C1 segment of cervical spinal cord (tissue), 14 donors: ENCODE measurements at places on chromosomes 4 and X.

- DNase-seq = peak; percentile 10
These were observed 626 bp downstream of the JADE3 start for GRCh38 chrX:46912603-46913491.

- no peak for DNase-seq
These were observed 97.3 kb upstream of the DDX3X start for GRCh38 chrX:41236629-41237028.

DNA sequence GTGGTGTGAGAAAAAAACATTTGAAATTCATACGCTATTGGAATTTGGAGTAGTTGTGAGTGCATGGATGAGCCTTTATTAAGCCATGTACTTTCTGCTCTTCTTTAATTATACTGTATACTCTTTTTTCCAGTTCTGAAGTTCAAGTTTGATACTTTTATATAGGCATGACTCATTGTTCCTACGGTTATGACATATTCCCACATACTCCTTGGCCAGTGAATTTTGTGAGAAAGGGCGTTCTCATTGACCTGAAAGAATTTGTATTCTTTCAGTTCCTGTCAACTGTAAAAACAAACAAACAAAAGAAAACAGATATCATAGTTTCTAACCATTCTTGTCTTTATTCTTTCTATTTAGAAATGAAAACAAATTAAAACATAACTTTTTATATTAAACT is 407.3 kb downstream of the MAPK10 start:
- no peak for DNase-seq

- no peak for DNase-seq
These were observed 143.8 kb downstream of the ANAPC10 start for GRCh38 chr4:144954230-144954629.

DNA sequence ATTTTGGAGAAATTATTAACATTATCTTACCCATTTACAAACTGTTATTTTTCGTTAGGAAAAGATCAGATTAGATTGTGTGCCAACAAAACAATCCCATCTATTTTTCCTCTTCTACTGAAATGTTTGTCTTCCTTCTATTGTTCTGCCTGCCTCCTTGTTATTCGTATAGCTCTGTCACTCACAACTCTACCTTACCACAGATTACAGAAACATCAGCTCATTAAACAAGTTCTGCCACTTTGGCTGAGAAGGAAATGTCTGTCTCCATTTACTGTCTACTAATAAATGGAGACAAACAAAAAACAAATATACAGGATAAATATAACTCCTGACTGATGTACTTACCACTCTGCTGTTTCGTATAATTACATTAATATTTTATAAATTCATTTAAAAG is 211.4 kb downstream of the ENOX2 start:
- DNase-seq = no peak

GRCh38 chr4:135485371-135485770 is 1283.8 kb upstream of the PABPC4L start:
- DNase-seq = no peak

GRCh38 chr4:84258905-84259830 is 239.9 kb downstream of the NKX6-1 start:
- no peak for DNase-seq

DNA sequence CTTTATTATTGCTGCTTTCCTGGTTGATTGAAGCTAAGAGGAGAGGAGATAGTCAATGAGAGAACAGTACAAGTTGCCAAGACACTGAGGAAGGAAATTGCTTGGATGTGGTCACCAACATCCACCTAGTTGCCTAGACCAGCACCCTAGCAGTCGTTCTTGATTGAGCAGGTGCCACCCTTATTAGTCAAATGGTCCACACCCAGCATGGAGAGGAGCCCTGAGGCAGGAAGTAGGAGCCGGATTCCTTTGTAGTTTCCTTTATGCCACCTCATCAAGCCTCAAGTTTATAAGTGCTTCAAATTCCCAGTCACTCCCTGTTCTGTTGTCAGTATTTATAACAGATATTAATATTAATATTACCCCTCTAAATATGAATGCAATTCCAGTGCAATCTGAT is 19.1 kb downstream of the PAGE2 start:
- DNase-seq = no peak

GRCh38 chrX:46180258-46180687 is 364.9 kb downstream of the ZNF674 start:
- DNase-seq = no peak

GRCh38 chr4:71065991-71066510 is 72.6 kb downstream of the DCK start:
- no peak for DNase-seq

DNA sequence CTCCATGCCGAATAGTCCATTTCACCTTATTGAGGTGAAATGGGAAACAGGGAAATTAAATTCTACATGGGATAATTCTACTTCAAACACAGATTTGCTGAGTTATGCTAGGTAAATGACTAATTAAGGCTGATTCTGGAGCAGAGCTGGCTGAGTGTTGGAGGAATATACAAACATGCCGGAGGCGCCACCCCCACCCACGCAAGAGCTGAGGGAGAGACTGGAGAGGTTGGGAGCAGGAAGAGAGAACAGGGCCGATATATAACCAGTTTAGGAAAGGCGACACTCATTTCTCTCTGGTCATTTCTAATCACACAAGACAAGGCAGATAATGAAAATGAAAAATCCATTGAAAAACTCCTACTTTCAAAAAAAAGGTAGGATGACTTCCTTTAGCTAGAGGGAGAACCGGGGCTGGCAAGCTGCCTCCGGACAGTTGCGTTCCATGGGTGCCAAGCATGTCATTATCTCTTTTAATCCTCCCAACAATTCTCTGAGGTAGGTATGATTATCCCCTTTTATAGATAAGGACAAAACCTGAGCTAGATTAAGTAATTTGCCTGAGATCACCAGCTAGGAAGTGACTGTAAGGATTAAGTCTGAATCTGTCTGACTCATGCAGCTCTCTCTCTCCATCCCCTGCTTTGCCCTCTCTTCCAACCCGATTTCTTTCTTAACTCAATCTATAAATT is 27.6 kb upstream of the CFAP299 start:
- no peak for DNase-seq

DNA sequence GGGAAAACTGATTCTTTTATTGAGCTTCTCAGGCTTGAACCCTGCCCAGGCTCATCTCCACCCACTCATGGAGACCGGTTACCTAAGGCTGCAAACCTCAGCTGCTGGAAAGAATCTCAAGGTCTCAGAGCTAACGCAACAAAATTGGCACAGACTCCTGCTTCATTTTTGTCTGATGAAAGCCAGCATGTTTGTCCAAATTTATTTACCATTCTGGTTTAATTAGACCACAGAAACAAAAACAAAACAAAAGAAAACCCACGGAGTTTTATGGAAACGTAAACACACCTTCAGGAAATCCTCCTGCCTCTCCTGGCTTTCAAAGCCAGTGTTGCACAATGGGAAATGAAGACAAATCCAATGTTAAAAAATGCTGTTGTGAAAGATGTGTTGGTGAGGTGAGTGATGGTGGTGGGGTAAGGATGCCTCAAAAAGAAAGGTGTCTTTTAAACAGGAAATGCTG is 56.4 kb upstream of the PDLIM3 start:
- DNase-seq = no peak

DNA sequence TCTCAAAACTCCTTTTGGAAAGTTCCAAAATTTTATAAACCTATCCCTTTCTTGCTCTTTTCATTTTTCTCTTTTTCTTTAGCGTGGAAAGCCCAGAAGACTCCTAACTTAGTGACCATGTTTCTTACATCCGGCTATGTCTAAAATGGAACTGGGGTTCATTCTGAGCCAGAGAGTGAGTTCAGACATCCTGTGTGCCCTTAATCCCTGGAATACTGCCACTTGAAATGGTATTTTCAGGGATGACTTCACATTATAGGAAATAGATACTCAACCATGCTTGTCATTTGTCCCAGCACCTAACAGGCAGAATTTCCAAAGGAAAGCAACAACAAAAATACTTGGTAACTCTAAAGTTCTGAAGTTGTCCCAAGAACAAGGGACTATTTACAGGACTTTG is 379.6 kb downstream of the ARHGAP24 start:
- no peak for DNase-seq

GRCh38 chr4:26157541-26157940 is 163.3 kb upstream of the RBPJ start:
- DNase-seq = no peak

DNA sequence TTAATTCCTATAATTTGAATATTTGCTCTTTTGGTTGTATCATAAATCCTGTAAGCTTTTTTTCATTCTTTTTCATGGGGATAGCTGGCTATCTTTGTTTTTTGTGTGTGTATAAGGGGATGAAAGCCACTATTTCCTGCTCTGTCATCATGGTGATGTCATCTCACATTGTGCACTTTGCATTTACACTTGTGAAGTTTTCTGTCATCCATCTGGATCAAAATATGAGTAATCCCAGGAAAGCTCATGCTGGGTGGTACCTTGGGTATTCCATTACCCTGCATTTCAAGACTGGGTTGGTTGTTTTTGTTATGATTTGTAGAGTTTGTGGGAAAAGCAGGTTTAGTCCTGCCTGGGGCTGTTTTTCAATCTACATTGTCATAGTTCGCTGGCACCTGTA is 367.3 kb downstream of the CHIC1 start:
- no peak for DNase-seq

- DNase-seq = no peak
These were observed 206.1 kb upstream of the ANKRD50 start for GRCh38 chr4:124918559-124919122.

DNA sequence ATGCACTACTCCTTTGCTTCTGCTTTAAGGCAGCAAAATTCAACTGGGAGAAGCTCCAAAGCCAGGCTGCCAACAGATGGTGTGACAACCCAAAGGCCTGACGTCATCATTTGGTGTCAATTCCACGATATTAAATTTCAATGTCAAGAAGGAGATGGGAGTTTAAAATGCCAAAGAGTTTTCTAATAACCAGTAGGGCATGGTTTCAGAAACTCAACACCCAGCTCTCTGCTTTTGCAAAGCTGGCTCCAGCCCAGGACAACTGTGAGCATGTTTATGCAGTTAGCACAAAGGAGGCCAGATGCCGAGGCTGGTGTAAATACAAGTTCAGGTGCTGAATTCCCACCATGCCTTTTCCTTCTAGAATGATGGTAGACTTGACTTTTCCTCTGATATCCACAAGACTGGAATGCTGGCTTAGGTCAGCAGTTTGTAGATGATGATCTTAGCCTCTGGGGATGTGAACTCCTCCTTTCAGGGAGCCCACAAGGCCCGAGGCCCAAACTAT is 67.3 kb downstream of the AFAP1 start:
- DNase-seq = no peak

DNA sequence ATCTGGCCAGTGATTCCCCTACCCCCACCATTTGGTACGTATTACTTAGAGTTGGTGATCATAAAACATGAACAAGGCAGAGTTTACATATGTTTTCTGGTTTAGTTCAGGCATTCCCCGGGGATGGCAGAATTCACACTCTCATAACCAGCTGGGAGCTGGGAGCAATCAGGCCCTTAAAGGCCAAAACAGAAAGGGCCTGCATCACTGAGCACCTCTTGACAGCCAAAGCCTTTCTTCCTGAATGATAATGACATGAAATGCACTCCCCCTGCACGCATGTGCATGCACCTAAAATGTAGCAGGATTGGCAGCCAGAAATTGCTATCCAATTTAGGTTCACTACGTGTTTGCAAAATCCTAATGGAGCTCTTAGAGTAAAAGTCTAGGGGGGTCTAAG is 235.4 kb downstream of the GPC3 start:
- no peak for DNase-seq

- no peak for DNase-seq
These were observed 14.7 kb downstream of the CHST7 start for GRCh38 chrX:46588263-46588662.

GRCh38 chr4:31009926-31010325 is 289.8 kb downstream of the PCDH7 start:
- DNase-seq = no peak

DNA sequence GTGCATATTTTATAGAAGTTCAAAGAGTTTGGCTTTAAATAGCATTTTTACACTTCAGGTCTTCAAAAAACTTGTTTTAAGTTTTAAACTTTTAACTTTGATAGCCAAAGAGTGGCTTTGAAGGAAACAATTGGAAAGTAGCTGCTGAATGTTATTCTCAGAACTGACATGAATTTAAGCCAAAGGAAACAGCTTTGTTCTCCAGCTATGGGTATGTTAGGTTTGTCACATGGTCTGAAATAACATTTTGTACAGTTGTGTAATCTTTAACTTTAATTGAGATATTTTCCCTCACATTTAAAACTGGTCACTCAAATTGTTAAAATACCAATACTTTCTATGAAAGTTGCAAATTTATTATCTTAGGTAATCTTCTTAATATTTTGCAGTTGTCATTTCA is 564.7 kb downstream of the IL15 start:
- no peak for DNase-seq

DNA sequence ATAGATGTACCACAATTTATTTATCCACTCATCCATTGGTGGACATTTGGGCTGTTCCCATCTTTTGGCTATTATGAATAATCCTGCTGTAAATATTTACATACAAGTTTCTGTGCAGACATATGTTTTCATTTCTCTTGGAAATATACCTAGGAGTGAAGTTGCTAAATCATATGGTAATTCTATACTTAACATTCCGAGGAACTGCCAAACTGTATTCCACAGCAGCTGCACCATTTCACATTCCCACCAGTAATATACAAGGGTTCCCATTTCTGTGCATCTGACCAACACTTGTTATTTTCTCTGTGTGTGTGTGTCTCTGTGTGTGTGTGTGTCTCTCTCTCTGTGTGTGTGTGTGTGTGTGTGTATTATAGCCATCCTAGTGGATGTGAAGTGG is 15.4 kb upstream of the DOCK11 start:
- no peak for DNase-seq

- no peak for DNase-seq
These were observed 4.6 kb upstream of the IRAK1 start for GRCh38 chrX:154024271-154024670.

DNA sequence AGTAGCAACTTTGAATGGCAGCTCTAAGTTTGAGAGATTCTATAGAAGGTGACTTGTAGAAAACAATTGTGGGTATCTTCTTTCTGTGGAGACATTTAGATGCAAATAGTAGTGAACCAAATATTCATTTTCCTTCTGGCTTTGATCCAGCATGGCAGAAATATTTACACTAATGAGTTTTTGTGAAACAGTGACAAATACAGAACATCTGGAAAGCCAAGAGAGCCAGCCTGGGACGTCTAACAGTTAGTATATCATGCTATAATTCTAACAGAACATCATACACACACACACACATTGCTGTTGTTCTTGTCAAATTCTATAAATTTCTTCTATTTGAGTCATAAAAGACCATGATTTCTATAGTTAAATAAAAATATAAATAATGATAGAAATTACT is 1777.9 kb downstream of the ARAP2 start:
- DNase-seq = no peak

GRCh38 chrX:110863883-110864282 is 68.3 kb upstream of the CHRDL1 start:
- no peak for DNase-seq

GRCh38 chr4:57291911-57292310 is 181.7 kb upstream of the IGFBP7 start:
- no peak for DNase-seq

GRCh38 chr4:142040043-142040442 is 403.7 kb downstream of the IL15 start:
- DNase-seq = no peak

- DNase-seq = no peak
These were observed 3.8 kb upstream of the CXCL9 start for GRCh38 chr4:76011018-76011670.

GRCh38 chr4:27019766-27020165 is 159.1 kb downstream of the STIM2 start:
- no peak for DNase-seq

- DNase-seq = no peak
These were observed 89.7 kb downstream of the OPHN1 start for GRCh38 chrX:68343551-68343950.

GRCh38 chr4:171441300-171441941 is 371.8 kb upstream of the GALNTL6 start:
- no peak for DNase-seq

- DNase-seq = no peak
These were observed 84.9 kb downstream of the EDA2R start for GRCh38 chrX:66553973-66554372.
